ENCODE measurements at places on chromosomes 1 and 21.

DNA sequence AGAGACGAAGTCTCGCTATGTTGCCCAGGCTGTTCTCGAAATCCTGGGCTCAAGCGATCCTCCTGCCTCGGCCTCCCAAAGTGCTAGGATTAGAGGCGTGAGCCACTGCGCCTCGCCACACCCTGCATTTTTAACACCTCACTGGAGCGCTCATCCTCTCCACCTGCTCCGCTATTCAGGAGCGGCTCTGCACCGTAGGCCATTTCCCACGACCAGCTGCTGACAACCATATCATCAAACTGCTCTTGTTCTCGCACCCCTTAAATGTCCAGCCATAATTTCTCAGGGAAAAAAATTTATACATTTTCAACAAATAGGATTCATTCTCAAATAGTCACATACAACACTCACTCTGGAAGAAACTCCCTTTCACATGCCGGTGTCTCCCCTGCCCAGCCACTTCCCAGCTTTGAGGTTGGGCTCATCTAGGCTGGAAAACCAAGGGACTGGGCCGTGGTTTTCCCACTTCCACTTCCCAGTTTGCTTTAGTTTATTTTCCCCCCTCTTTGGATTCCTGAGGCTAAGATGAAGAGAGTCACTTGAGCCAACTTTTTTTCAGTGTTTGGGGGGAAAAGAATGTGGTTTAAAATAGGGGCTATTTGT lies 639 bp upstream of the IPO9 start:
- DNase-seq: no peak

- DNase-seq: no peak
Measured at GRCh38 chr1:213790565-213790964, 197.2 kb upstream of the PROX1 start.

GRCh38 chr1:67674260-67675011 lies 10.6 kb upstream of the GADD45A start:
- DNase-seq: no peak

- DNase-seq: no peak
Measured at GRCh38 chr1:46575300-46575699, 23.9 kb upstream of the KNCN start.

GRCh38 chr1:10046356-10047085 lies 13.8 kb downstream of the UBE4B start:
- DNase-seq: no peak

DNA sequence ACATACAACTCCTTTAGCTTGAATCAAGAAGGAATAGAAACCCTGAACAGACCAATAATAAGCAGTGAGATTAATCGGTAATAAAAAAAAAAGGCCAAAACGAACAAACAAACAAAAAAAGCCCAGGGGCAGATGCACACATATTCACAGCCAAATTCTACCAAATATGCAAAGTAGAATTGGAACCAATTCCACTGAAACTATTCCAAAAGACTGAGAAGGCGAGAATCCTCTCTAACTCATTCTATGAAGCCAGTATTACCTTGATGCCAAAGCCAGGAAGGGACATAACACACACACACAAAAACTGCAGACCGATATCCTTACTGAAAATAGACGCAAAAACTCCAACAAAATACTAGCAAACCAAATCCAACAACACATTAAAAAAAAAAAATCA lies 161.6 kb downstream of the ASTN1 start:
- no peak for DNase-seq

GRCh38 chr1:163813251-163813650 lies 491.5 kb downstream of the NUF2 start:
- DNase-seq: no peak

DNA sequence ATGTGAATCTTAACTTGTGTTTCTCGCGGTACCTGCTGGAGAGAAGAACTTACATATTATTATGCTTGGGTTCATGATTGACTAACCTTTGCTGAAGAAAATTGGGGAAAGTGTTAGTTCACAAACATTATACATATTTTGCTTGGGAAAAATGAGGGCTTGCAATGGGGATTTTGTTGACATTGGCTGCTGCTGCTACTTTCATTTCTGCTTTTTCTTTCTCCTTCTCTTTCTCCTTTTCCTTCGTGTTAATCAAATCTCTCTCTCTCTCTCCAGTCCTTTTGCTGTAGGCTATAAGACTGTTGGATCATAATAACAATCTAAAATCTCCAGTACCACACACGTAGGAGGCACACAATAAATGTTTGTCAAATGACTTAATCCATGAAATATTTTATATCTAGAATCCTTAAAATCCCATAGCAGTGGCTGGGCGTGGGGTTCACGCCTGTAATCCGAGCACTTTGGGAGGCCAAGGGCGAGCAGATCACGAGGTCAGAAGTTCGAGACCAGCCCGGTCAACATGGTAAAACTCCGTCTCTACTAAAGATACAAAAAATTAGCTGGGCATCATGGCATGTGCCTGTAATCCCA lies 23.0 kb downstream of the IRF2BP2 start:
- DNase-seq: no peak

- DNase-seq: no peak
Measured at GRCh38 chr1:222592171-222592570, 2.4 kb upstream of the TAF1A start.
